ENCODE measurements at places on chromosomes 4 and X.
A peak's percentile ranks its signal among the peaks of the same experiment; 100 is the strongest.

- DNase-seq, result no peak
Observed at GRCh38 chr4:108109997-108110416, 58.7 kb downstream of the LEF1 start.

DNA sequence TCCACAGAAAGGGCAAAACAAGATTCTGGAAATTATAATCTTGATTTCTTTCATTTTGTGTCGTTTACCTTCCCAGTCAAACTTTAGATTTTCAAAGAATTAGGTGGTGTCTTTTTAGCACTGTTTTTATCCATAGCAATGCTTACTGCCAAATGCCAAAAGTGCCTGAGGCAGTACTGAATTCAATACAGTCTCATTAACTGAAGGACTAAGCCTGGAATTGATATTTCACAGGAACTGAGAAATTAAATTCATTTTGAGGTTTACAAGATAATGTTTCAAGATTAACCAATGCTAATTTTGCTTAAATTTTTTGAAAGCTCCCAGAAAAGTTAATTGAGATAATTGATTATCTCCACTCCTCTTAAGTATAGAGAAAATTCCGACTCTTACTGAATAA lies 68.8 kb upstream of the ARHGAP24 start:
- no peak for DNase-seq

- no peak for DNase-seq
Observed at GRCh38 chr4:90840291-90840690, 713.1 kb downstream of the CCSER1 start.

GRCh38 chrX:30590368-30590767 lies 12.8 kb upstream of the TASL start:
- no peak for DNase-seq

GRCh38 chr4:24734511-24734910 lies 60.9 kb upstream of the SOD3 start:
- DNase-seq, result no peak

DNA sequence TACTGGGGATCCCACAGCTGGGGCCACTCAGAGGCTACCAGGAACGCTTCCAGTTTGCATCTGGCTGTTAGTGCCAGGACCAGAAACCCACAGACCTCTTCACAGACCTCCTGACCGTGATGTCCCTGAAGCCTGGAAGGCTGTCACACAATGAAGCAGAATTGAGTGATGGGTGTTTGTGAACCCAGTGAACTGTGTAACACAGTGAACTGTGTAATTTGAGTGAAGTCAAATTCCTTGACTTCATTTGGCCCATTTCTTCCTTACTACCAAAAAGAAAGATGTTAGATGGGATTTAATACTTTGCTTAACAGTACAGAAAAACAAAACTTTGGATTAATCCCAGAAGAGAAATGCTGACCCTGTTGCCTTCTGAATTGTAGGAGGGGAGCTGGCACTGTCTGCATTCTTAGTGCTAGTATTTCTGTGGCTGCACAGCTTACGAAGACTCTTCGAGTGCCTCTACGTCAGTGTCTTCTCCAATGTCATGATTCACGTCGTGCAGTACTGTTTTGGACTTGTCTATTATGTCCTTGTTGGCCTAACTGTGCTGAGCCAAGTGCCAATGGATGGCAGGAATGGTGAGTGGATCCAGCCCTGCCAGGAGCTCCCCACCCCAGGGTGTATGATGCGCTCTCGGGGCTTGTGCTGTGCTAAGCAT lies 17.8 kb downstream of the SRD5A3 start:
- no peak for DNase-seq

DNA sequence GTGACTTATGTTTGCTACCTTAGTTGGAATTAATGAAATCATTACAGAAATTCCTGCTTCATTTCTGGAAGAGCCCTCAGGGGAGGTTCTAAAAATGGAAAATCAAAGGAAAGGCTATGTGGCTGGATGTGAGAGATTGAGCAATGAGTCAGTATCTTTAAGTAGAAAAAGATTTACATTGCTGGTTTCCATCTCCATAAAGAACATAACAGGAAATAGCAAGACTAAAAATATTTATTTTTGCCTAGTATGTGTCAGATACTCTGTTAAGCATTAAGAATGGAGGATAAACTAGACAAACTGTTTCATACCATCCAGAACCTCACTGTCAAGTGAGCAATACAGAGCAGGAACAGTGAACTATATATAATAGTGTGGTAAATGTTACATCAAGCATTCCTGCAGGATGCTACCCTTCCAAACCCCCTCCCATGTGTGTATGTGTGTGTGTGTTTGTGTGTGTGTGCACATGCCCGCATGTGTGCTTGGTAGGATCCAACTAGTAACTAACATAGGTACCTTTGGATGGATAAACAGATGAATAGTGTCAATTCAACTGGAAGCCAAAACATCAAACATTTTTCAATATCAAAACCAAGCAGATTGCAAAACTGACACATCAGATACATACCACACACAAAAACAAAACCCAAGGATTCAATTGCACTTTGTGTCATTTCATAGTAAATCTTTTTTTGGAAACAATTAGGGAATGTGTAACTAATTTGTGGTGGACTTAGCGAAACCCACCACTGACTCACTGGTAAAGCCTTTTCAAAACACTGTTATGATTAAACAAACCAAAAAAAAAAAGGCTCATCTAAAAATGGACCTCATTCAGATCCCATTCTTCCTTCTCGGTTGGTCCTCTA lies 223.4 kb downstream of the SHROOM3 start:
- DNase-seq, result no peak

DNA sequence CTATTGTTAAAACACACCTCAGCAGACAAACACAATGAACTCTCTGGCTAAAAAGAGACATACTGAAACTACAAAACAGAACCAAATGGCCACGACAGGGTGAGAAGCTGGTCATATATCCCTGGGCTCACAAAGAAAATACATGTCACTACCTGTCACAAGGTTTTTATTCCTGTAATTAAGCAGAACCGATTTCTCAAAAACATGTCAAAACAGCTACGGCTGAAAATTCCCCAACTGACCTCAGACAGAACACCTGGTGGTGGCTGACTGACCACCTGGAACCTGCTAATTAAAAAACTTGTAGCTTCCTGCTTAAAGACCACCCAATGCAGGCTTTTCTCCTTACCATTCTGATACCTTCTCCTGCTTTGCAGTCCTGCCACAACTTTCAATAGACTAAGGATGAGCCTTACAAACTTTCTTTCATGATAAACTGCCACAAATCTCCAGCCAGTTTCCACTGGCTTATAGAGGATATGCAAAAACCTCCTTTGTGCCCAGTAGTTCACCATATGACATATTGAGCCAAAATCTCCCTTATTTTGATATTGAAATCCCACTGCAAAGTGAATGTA lies 571.9 kb downstream of the SPOCK3 start:
- no peak for DNase-seq

DNA sequence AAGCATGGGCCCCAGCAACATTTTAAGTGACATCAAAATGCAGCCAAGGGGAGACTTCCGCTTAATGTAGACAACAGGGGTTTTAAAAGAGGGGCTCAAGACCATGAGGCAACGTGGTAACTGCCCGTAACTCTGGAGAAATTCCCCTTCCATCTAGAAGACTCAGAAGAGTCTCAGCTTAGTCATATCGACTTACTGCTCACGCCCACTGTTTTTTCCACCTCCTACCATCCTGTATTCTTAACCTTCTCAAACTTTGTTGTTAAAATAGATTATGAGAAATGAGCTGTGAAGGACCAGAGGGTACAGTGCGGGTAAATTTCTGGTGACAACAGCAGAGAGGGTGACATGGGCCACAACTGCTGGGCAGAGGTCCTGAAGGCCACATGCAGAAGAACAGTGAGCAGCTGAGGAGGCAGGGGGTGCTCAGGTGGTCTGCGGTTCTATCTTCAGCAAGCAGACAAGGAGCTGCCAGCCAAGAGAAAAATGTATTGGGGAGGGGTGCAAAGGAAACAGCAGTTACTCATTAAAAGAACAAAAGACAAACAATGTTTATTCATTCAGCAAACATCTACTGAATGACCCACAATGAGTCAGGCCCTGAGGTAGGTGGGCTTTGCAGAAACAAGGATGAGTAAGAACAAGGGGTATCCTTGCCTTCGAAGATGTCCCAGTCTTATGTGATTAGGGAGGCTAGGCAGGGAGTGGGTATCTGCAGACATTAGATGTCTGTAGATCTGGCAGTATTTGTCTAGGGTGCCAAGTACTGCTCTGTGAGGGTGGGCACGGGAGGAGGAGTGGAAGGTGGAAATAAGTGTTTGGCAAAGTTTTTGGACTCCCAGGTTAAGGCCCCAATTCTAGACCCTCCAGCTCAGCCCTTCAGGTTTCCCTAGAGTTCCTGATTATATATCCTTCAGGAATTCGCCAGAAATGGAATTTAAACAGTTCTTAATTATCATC lies 175.3 kb downstream of the TSPAN5 start:
- DNase-seq, result peak; percentile 36

DNA sequence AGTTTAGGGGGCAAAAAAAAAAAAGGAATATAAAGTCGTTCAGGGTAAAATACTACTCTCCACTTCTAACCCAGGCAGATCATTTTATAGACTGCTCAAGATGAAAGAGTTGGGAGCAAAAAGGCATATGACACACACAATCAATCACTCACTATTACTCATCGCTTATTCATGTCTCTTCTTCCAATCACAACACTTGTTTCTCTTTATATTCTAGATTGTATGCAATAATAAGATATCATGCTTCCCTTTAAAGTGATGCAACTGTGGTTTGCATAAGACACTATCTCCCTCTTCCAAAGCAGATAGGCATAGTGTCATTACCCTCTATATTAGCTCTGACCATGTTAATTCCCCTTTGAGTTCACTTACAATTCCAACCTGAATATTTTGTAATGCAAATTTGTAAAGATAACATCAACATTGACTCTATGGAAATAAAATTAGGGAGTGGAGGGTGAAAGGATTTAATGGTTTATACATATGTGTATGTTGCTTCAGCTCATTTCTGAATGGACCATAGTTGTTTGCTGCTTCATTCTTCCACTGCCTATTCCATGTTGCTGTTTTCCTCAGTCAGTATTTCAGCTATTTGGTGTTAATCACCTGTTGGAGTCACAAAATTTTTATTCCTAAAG lies 154.9 kb upstream of the EPHA5 start:
- no peak for DNase-seq

All from activated T-cell treated with anti-CD3 and anti-CD28 coated beads for 24 hours (primary cell).